ENCODE measurements at places on chromosomes 4 and X.

DNA sequence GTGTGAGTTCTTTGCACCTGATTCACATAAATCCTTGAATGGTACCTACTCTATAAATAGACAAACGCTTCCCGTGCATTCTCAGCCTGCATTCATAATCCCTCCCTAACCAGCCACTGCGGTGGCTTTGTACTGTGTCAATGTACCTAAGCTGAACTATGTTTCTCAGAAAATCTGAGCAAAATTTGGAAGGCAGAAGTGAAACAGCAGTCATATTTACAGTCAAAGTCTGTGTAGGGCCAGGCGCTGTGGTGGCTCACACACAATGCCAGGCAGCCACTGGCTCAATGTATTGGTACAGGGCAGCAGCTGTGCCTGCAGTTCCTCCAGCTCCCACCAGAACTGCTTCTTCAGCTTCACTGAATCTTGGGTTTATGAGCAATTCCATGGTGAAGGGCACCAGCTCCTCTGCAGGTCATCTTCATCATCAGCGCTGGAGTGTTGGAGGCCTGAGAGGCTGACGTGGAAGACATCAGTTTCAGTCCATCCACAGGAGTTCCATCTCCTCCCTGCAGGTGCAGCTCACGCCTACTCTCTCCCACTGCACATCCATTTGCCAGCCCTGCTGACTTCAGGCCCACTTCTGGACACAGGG lies 32.3 kb upstream of the IRF2 start:
- peak; percentile 76 for DNase-seq

GRCh38 chrX:55011294-55011693 lies 11.1 kb downstream of the APEX2 start:
- no peak for DNase-seq

GRCh38 chr4:33961761-33962160 lies 2282.6 kb downstream of the ARAP2 start:
- DNase-seq, result no peak

- no peak for DNase-seq
Observed at GRCh38 chrX:9538544-9539045, 73.7 kb downstream of the TBL1X start.

DNA sequence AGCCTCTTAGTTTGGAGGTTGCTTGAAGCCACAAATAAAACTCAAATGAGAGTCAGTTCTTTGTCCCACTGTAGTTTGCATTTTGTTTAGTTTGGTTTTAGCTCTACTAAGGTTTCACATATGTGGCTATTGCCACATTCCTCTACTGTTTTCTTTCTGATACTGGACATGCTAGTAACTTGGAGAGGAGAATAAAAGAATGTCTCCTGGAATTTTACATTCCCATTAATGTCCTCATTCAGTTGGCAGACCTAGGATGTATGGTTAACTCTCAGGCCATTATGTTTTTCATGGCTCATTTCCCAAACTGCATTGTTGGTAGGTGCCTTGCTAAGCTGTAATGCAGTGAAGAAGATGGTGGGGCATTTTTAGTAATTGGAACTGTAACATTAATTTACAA lies 29.9 kb downstream of the UPRT start:
- DNase-seq, result no peak

DNA sequence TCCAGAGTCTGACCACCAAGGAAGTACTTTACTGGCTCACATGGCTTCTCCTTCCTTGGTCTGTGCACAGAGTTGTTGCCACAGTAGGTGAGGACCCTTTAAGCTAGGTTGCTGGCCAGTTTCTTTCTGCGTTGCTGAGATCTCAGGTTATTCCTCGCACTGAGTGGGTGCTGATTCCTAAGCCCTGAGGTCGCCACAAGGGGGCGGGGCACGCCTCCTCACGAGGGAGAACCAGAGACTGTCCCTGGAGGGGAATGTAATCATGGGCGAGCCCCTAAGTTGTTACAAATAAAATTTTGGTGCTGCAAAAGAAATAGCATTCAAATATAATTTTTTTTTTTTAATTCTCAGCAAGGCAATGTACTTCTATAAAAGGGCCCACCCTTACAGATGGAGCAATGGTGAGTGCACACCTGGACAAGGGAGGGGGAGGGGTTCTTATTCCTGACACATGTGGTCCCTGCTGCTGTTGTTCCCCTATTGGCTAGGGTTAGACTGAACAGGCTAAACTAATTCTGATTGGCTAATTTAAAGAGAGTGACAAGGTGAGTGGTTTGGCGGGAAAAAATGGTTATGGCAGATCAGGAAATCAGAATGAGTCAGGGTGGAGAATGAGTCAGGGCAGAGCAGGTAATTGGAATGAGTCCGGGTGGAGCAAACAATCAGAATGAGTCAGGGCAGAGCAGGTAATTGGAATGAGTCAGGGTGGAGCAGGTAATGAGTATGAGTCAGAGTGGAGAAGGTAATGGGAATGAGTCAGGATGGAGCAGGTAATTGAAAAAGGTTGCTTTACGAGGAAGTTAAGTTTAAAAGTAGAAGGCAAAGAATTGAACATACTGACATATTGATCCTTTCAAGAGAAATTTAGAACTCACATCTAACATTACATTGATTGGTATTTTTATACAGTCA lies 107.5 kb downstream of the VSIG4 start:
- peak; percentile 47 for DNase-seq

DNA sequence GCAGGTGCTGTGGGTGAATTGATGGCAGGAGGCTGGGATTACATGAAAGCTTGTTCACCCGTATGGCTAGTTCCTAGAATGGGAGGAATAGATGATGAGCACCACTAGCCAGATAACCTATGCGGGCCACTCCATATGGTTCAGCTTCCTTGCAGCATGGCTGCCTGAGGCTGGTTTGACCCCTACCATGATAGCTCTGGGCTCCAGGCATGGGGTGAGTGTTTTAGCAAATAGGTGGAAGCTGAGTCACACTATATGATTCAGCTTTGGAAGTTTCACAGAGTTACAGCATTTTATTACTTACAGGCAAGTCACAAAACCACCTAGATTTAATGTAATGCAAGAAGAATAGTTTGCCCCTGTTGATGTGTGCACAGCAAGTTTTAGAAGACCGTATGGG lies 603.2 kb downstream of the STIM2 start:
- DNase-seq, result no peak

- DNase-seq, result no peak
Observed at GRCh38 chr4:70768301-70768948, 46.7 kb downstream of the RUFY3 start.

DNA sequence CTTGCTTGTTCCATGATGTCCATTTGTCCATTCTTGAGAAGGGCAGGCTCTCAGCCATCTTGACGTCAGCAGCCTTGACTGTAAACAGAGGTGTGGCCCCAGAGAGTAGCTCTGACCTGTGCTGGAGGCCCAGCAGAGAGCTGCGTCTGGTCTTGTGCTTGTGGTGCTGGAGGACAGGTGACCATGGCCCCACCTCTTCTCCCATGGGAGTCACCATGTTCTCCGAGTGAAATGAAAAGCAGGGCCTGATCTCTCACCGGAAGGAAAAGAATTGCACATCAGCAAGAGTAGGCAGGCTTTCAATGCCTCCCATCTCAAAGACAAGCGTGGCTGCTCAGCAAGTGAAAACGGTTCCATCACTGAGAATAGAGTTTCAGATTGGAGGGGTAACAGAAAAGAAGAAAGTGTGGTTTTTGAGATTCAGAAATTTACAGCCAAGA lies 11.5 kb downstream of the PARM1 start:
- DNase-seq, result no peak

DNA sequence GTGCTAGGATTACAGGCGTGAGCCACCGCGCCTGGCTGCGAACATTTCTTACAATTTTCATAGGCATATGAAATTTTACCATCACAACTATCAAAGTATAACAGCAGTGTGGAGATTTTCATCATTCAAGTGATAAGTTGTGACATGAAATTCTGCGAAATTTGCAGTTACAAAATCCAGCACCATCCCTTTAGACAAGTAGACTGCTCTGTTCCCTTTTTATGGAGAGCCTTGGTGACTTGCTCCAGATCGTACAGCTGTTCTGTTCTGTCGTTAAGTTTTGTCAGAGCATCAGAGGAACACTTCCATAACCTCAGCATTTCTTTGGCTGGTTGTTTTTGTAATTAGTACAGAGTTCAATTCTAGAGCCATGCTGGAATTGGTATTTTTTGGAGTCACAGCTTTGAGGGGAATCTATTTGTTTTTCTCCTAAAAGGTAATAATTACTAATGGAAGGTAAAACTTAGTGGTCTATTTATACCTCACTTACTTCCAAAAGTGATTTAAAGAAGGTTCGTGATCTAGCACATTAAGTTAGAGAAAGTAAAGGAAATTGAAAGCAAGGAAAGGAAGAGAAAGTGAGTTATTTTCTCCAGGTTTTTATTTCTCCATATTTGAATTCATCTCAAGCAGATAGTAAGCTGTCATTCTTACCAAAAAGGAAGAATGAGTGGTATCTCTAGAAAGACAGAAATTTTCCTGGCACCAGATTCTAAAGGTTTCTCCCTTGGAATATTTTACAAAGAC lies 22.1 kb downstream of the ZRSR2 start:
- no peak for DNase-seq

GRCh38 chrX:153336121-153336894 lies 2.4 kb downstream of the ZNF275 start:
- DNase-seq, result no peak

DNA sequence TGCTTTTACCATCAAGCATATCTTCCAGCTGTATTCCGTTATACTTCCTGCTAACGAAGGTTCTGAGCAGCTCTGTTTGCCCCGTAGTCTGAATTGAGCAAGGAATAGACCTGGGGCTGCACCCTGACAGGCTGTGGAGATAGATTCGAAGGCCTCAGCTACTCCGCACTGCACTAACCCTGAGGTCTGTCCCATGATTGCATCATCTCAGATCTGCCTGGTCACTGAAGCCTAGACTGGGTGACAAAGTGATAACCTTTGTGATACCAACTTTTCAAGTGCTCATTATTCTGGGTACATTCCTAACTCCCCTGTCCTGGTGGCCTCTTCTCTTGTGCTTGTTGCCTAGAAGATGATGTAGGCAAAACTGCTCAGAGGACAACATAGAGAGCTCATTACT lies 29.9 kb upstream of the PGRMC1 start:
- DNase-seq, result no peak
